ENCODE measurements at places on chromosomes 16 and 17.

- DNase-seq, result no peak
Observed at GRCh38 chr16:14063618-14064581, 7.2 kb upstream of the MRTFB start.

- no peak for DNase-seq
Observed at GRCh38 chr16:50360779-50361178, 8.0 kb downstream of the BRD7 start.

GRCh38 chr17:36111068-36111490 lies 7.5 kb downstream of the CCL4 start:
- no peak for DNase-seq

DNA sequence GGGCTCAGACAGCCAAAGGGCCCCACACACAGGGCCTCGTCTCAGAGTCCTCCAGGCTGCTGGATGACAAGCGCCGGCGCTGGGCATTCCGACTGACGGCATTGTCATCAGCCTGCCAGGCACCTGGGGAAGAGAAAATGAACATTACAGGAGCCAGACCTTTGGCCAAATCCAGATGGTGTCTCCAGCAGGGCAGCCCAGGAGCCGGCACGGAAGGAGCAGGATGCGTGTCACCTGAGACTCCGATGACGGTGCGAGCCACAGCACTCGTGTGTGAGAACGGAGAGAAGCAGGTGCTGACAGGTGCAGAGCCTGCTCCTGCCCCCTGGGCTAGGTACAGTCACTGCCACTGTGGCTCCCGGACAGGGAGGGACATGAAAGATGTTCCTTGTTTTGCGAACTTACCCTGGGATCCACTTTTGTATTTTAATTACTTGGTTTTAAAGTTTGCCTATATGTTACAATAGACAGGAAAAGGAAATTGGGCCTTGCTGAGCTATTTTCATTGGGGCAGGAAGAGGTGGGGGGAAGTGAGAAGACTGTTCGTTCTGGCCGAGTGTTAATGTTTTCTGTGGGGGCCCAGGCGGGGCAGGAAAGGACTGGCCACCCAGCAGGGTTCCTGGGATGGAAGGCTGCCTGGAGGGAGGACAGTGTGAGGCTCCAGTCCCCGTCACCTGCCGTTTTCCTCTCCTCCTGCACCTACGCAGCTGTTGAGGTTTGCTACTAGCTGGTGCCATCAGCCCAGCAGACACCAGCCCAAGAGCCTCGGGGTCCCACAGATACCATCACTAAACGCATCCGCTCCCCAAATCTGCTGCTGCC lies 4.4 kb upstream of the FOXJ1 start:
- no peak for DNase-seq

DNA sequence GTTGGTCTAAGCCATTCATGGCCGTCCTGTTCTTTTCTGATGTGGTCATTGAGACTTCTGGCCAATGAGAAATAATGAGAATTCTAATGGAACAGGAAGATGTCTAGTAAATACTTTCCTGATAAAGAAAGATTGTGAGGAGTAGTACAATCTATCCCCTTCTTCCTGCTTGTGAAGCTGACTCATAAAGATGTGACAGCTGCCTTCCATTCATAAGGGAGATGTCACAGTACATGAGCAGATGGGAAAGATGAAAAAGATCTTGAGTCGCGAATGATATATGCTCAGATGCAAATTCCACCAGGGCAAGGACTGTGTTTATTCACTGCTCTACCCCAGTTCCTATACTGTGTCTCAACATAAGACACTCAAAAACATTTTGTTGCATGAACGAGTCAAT lies 111.7 kb upstream of the FOXF1 start:
- DNase-seq, result no peak

DNA sequence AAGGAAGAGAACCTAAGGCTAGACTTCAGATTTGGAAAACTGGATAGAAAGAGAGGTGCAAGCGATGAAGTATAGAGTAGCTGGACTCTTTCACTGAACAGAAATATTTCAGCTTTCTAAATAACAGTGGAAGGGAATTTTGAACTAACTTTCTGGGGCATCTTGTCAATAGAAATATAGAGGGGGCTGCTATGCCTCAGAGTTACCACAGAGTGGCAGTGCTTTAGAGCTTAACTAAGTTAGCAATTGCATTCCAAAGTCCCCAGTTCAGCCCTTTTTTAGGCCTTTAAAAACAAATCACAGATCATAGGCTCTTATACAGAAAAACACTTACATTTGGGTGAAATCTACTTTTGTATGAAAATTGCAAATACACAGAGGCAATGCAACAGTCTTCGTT lies 154.2 kb upstream of the CDH8 start:
- no peak for DNase-seq

DNA sequence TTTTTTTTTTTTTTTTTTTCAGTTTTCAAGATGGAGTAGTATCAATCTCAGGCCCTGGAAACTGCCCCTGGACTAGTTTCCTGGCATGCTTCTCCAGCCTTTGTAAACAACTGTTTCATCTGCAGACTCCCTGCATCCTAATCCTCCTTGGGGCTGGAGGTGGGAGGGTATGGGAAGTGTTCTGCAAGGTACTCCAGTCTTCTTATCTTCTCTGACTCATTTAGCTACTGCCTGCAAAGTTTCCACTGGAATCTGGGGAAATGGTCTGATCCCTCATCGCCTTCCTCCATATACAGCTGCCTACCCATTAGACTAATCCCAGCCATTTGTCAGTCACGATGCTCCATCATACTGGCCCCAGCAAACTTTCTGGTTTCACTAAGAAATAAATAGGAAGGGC lies 21.5 kb downstream of the COPZ2 start:
- no peak for DNase-seq

GRCh38 chr16:50881331-50881830 lies 139.5 kb downstream of the CYLD start:
- no peak for DNase-seq

DNA sequence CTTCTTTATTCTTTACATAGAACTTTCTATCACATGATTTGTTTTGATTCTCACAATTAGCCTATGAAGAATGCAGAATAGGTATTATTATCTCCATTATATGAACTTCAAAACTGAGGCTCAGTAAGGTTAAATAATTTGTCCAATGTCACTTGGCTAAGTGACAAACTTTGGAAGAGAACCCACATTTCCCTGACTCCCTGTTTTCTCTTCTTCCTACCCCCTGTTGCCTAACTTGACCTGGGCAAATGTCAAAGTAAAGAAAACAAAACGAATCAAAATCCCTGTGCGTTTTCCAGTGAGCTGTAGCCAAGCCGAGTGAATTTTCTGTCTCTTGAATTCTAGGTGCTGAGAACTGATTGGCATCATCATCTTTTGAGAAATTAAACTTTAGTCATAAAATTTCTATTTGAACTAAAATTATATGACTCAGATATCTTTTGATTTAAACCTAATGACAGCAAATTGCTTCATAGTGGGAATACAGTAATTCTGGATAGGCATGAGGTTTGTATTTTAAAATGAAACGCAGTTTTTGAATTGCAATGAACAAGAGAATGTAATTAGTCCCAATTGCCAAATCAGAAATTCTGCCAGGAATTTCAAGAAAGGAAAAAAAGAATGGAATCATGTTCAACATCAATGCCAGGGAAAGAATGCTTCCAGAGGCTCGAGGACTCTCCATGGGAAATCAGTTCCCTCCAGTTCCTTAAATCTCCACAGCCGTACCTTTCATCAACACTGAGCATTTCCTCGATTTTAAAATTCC lies 4.6 kb upstream of the NACA2 start:
- no peak for DNase-seq

GRCh38 chr16:31519759-31520431 lies 7.8 kb upstream of the AHSP start:
- DNase-seq, result no peak

- no peak for DNase-seq
Observed at GRCh38 chr17:57984936-57985674, 2.9 kb downstream of the VEZF1 start.

DNA sequence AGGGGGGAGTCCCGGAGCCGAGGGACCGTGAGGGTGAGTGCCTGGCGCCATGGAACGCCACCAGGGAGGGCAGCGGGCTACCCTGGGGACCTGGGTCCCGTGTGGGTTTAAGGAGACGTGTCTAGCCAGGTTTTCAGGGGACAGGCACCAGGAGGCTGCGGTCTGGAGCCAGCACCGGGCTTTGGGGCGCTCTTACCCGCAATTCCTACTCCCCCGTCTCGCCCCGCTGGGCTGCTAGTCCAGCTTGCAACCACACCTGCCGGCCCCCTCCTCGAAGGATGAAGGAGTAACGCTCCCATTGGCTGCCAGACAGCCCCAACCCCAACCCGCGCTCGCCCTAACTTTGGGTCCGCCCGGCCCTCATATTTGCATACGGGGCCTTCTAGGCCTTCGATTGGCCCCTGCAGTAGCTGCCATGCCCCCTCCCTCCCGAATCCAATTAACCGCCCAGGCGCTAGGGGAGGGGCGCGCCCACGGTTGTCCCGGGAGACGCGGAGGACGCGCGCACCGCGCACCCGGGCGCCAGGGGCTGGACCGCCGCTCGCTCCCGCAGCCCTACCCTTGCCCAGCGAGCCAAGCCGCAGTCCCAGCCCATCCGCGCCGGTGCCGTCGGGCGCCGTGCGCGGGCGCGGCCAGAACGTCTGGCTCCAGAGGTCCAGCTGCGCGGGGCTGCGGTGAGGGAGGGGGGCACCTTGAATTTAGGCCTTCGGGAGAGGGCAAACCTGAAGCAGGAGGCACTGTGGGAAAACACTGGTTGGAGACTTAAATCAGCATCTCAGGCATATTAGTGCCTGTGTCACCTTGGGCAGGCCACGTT lies at the start of gene TTLL6:
Gene TTLL6, minus strand, starts transcription at position 456 of the 817 bp plus-strand sequence. Its CDS starts 157 bp downstream, at position 299.
- DNase-seq, result peak; percentile 89

GRCh38 chr16:969508-970385 lies 1.0 kb downstream of the LMF1 start:
- no peak for DNase-seq

DNA sequence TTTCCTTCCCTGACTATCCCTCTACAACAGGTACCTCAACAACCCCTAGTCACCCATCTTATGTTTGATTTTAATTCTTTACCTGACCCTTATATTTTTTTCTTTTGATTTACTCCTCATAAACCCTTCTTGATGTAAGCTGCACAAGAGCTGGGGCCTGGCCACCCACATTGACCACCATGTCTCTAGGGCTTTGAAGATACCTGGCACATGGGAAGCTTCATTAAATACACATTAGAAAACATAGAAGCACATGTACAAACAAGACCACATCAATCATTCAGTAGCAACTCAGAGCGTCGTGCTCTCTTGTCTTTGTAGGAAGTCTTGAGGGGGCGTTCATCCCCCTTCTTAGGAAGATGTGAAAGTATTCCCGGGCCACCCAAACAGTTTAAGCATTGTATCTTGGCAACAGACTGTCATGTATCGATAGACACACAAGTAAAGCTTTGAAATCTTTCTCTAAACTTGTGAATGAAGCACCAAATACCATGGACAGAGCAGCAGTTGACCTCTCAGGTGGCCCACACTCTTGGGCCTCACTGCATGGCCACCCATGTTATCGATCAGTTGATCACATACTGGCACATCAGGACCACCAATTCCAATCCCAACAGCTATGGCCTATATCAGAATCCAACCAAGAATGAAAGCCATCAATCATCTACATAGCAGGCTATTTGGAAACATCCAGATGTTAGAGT lies 183.6 kb downstream of the ZFHX3 start:
- DNase-seq, result no peak

DNA sequence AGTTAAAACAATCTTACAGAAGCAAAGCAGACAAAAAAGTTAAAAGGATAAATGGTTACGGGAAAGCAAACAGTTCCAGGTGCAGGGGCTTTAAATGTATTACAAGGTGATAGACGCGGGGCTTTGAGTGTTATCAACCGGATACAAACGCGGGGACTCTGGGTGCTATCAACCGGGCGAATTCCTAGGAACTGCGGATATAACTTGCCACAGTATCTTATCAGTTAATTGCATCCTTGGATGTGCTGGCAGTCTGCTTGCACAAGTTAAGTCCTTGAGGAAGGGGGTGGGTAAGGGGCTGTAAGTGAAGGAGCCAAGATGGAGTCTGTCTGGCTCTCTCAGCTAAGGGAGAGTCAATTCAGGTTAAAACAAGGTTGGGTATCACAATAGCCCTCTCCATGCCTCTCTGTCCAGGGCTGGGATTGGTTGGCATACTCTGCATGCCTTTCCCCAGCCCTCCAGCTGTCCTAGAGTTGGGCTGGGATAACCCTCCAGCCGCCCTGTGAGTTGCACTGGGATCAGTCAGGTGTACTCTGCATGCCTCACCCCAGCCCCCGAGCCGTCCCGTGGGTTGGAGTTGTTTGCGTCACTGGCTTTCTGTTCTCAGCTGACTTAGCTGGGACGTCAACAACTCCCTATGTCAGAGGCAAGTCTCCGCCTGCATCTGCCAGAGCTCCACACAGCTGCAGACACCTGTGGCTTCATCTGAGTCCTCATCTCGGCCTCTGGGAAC lies 40.9 kb downstream of the TMEM235 start:
- peak; percentile 67 for DNase-seq

DNA sequence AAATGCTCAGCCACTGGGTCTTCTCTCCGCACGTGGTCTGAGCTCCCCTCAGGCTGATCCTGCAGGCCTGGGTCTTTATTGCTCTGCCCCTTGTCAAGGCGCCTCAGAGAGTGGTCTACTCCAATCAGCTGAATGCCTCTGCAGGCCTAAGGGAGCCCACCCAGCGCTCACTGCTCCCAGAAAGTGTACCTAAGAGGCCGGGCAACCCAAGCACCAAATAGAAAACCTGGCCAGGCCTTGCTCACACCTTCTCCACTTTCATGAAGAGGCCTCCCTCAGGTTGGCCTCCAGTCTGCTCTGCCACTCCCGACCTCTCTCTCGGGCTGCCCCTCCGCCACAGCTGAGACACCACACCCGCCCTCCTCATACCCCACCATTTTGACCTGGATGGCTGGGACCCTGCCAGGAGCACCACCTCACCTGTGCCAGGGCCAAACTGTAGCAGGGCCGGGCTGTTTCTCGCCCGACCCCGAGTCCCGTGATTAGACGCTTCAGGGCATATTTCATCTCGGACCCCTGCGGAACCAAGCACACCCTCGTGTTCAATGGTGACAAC lies 665 bp downstream of the MYBBP1A start:
- DNase-seq, result peak; percentile 24

Data from left ventricle myocardium superior (tissue), 1 donor.